ENCODE measurements at places on chromosomes 6 and 20.

GRCh38 chr6:129567374-129567773, 142.6 kb downstream of the ARHGAP18 start:
- no peak for DNase-seq

- DNase-seq = no peak
These were observed 100.5 kb upstream of the SUPT3H start for GRCh38 chr6:45478240-45478639.

DNA sequence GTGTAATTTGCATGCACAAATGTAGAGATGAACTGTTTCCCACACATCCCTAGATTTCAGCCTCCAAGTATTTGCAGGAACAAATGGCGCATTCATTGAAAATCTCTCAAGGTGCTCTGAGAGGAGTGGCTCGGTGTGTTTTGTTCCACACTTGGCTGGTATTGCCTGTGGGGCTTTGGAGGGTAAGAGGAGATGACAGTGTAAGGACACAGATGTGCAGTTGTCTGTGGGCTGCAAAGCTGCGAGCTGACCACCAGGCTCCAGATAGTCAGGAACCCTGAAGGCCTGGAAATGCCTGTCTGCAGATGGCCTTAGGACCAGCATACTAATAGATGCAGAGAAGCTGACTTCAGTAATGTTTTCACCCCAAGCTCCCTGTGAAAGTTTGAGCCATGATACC, 57.7 kb upstream of the PBOV1 start:
- DNase-seq = no peak

DNA sequence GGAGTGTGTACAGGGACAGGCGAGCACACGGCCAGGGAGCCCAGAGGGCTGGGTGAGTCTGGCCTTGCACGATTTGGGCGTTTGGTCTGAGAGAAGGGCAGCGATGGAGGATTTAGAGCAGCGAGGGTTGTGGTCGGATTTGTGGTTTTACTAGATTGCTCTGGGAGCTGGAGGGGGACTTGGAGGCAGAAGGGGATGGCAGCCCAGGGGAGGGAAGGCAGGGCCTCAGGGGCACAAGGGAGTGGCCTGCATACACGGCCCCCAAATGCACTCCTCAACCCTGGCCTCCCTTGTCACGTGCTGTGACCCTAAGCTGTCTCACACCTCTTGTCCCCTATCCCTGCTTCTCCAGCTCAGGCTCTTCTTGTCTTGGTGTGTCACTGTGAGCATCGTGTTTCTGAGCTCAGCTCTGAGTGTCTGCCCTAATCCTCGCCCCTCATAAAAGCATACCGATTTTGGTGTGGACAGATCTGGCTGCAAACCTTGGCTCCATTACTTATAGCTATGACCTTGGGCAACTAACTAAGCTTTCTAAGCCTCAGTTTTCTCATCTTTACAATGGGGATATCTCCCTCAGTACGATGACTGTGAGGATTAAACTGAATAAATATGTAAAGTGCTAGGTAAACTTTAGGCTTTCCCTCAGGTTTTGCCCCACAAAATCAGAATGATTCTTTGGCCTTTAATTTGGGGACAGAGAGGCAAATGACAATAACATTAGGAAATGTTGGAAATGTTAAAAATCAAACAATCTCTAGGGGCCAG, 120.1 kb upstream of the ARMC2 start:
- no peak for DNase-seq

DNA sequence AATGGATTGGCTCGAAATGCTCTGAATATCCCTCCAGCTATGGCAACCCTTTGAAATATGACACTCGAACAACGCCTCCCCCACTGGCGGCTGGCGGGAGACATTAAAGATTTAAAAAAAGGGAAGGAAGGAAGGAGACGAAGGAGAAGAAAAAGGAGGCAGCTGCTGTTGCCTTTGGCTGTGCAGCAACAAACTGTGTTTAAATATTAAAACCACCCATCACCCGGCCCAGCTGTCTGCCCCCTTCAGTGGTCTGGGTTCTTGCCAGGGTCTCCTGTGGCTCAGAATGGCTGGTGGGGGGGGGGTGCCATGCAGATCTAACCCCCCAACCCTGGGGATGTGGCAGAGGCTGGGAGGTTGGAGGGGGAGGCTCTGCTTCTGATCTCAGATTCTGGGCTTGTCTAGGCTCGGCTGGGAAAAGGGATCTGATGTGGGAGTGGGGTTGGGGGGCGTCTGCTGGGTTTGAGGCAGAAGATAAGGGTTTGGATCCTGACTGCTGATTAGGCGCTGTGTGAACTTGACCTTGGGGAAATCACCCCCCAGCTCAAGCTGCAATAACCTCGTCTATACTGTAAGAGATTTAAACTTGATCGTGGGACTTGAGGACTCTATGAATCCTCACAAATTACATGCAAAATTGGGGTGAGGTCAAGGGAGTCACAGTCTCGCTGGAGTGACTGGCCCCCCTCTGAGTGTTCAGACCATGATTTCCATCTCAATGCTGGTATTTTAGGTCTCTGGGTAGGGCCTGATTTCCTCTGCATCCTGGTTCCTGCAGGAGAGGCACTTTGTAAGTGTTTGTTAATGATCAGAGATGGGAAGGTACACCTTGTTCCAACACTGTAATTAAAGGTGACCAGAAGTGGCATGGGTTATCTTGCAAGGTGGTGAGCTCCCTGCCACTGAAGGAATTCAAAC, 40.3 kb upstream of the BLCAP start:
- peak; percentile 49 for DNase-seq

GRCh38 chr20:35497320-35497719, 32.1 kb downstream of the C20orf173 start:
- DNase-seq = no peak

GRCh38 chr6:43183441-43183840, 1.4 kb downstream of the CUL9 start:
- DNase-seq = no peak

DNA sequence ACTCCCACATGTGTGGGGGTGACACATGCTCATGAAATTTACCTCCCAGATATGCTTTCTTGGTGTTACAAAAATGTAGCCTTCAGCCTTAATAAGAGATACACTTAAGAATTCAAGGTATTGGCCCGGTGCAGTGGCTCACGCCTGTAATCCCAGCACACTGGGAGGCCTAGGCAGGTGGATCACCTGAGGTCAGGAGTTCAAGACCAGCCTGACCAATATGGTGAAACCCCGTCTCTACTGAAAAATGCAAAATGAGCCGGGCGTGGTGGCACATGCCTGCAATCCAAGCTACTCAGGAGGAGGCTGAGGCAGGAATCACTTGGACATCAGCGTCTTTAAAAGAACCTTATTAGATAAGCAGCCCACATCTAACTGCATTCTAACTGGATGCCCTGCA, 614.3 kb upstream of the CDH4 start:
- no peak for DNase-seq

DNA sequence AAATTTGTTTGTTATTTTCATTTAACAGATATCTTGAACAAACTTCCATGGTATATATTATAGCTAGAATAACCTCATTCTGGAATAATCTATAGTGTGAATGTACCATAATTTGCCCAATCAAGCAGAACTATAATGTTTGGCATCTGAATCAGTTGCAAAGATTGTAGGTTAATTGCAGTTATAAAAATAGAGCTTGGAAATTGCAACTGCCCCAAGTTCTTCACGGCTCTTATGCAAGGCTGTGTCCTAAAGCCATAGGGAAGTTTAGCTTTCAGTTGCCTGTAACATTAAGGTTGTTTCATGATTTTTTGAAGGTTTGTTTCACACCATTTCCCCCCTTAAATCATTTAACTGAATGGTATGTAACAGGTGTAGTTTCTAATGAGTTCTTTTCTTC, 19.4 kb downstream of the NQO2 start:
- DNase-seq = no peak

DNA sequence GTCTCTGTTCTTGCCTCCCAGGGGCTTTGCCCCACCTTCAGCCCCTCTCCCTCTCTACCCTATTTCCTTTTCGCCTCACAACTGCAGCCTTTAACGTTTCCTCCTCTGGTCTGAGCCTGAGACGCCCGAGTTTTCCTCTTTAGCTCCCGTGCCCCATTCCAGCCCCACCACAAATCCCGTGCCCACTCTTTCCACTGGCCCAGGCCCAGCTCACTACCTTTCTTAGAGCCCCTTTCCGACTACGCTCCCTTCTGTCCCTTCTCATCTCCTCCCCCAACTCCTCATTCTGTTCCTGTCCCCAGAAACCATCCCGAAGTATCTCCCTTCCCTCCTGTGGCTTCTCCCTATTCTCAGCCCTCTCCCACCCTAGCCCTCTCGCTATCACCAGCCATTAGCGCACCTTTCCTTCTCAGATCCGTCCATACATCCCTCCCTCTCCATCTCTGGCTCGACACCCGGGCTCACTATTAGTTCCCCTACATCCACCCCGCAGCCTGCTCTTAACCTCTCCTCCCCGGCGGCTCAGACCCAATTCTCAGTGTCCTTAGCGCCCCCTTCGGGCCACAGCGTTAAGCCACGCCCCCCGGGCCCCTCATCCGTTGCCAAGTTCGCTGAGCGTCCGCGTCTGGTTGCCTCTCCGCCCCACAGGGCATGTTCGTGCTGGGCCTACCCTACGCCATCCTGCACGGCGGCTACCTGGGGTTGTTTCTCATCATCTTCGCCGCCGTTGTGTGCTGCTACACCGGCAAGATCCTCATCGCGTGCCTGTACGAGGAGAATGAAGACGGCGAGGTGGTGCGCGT, 2.7 kb downstream of the SLC32A1 start:
- no peak for DNase-seq

DNA sequence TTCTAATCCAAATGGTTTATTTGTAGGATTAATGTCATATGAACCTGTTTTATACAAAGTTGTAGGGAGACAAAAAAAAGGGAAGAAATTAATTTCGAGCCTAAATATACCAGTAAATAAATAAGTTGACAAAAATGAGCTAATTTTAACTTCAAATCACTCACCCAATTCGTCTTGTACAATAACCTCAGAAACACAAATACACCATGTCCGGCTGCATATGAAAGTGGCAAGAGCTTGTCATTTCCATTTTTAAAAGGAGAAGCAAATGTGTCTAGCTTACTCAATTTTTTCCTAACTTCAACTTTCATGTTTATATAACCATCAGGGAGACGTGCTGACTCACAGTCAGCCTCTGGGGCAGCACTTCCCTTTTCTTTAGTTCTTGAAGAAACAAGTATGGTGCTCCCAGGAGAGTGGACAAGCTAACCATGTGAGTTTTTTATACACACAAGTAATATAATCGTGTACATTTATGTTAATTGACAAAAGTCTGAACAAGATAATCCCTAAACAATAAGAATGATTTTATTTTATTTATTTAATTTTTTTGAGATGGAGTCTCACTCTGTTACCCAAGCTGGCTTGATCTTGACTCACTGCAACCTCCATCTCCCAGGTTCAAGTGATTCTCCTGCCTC, 55.5 kb upstream of the SGK1 start:
- DNase-seq = peak; percentile 31

DNA sequence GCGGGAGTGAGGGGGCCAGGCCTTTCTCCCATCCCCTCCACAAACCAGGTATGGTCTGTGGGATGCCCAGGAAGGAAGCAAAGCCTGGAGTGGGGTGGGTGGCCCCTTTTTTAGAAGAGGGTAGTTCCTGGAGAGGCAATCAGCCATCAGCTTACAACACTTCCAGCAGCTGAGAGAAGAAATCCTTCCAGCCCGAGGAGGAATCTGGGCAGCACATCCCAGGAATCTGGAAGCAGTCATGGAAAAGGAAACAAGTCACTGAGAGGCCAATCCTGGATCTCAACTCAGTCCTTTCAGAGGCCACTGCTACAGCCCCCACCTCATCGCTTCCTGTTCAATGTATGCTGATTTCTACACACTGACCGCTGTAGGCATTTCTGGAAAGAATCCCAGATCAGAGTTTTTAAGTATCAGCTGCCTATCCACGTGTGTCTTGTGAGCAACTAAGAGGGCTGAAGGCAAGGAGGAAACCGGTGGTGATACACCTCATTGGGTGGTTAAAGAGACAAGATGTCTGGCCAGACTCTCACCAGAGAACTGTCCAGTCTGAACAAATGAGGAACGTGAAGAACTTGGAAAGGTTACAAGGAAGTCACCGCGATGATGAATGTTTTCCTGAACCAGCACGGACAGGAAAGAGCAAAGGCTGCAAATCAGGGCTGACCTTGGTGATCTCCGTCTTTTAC, 92.9 kb upstream of the SHLD1 start:
- DNase-seq = peak; percentile 43

- no peak for DNase-seq
These were observed 91.1 kb upstream of the THBS2 start for GRCh38 chr6:169344750-169345065.

GRCh38 chr20:8642247-8642646, 426.6 kb upstream of the PLCB4 start:
- DNase-seq = no peak

DNA sequence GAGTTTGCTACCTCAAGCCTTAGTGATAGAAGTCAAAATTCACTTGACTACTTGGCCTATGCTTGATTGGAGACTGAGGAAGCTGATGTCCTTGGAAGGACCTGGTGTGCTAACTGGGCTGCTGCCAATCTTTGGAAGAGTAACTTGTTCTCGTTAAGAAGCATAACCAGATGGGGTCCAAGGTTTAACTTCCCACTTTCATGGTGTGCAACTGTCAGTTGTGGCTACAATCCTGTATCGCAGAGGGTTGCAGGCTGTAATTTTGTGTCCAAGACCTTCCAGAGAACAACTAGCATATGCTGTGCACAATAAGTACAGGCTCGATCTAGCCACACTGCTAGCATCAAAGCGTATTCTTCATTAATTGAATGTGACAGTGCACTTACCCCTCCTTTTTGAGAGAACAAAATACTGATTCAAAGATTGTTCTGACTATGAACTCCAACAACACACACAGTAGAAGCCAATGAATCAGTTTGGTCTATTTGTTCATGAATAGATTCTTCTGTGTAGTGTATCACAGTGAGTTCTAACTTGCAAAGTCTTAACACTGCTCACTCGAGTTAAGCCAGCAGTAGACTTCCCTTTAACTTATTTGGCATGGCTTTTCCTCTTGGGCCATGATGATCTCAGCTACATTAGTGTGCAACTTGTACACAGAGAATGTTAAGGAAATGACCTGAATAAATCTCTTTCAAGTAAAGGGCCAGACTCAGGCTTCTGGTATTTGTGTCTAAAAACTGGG, 15.8 kb upstream of the PLCB1 start:
- no peak for DNase-seq

DNA sequence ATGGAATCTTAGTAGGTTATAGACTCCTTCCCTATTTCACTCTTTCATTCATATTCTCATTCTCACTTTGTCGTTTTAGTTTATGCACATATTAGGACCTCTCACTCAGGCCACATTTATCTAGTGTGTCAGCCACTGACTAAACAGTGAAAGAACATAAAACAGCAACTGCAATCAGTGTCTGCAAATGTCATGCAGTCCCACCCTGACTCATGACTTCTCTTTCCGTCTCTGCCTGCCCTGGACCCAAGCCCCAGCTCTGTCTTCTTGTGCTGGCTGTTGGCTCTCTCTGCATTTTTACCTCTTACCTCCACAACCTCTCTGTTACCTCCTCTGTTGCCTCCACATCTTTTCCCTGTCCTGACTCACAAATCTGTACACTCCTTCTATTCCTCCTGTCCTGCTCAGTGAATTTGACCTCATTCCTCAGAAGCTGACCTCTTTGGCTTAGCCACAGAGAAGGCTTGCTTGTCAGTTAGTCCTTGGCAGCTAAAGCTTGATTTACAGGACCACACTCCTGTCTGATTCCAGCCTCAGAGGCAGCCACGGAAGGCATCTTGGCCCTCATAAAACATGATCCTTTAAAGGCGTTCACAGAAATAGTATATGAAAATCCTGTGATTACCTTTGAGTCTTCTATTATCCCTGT, 247.6 kb downstream of the PKHD1 start:
- DNase-seq = no peak

Measured in urothelium cell line (cell line).